ENCODE measurements at places on chromosomes 2 and 18. TPM values are rescaled to one million over a fixed set of nuclear protein-coding genes. Genes with fewer than 3 reads are reported as not detected.
A peak's percentile ranks its signal among the peaks of the same experiment; 100 is the strongest.

SLC5A7 gene
- polyA plus RNA-seq = 0.75 TPM

LCT gene
- polyA plus RNA-seq = 0.19 TPM

ATG4B gene
- 56.6 TPM for polyA plus RNA-seq

SLC19A3 gene
- polyA plus RNA-seq = 8.3 TPM

GLS gene
- 196 TPM for polyA plus RNA-seq

NIFK gene
- polyA plus RNA-seq = 33.4 TPM

CAPN10 gene
- polyA plus RNA-seq = 26.3 TPM

MATN3 gene
- polyA plus RNA-seq = 2.3 TPM

TUBA3E gene
- polyA plus RNA-seq = not detected

LYPD6B gene
- polyA plus RNA-seq = 17.6 TPM

- no peak for DNase-seq
Observed at GRCh38 chr2:158999458-158999857, 31.0 kb downstream of the TANC1 start.

GRCh38 chr2:171846894-171847293 is 47.1 kb downstream of the SLC25A12 start:
- DNase-seq = no peak

- no peak for DNase-seq
Observed at GRCh38 chr2:98460573-98461497, 16.2 kb downstream of the INPP4A start.

- DNase-seq = no peak
Observed at GRCh38 chr2:217614096-217614495, 388.7 kb downstream of the TNS1 start.

- no peak for DNase-seq
Observed at GRCh38 chr2:219713110-219713509, 85.7 kb downstream of the SLC4A3 start.

DNA sequence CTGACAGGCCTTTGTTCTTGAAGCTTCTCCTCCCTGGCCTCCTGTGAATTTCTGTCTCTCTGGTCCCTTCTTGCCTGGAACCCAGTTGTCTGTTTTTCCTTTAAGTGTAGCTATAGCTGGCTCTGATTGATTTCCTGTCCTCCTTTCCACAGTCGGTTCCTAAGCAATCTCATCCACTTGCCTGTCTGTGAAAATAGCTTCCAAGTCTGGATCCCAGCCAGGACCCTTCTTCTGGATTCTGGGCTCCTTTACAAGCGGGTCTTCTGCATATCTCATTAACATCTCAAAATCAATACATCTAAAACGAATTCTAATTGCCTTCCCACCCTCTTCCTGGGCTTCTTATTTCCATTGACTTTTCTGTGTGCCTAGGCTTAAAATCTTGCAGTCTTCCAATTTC is 124.9 kb downstream of the DAW1 start:
- DNase-seq = no peak

DNA sequence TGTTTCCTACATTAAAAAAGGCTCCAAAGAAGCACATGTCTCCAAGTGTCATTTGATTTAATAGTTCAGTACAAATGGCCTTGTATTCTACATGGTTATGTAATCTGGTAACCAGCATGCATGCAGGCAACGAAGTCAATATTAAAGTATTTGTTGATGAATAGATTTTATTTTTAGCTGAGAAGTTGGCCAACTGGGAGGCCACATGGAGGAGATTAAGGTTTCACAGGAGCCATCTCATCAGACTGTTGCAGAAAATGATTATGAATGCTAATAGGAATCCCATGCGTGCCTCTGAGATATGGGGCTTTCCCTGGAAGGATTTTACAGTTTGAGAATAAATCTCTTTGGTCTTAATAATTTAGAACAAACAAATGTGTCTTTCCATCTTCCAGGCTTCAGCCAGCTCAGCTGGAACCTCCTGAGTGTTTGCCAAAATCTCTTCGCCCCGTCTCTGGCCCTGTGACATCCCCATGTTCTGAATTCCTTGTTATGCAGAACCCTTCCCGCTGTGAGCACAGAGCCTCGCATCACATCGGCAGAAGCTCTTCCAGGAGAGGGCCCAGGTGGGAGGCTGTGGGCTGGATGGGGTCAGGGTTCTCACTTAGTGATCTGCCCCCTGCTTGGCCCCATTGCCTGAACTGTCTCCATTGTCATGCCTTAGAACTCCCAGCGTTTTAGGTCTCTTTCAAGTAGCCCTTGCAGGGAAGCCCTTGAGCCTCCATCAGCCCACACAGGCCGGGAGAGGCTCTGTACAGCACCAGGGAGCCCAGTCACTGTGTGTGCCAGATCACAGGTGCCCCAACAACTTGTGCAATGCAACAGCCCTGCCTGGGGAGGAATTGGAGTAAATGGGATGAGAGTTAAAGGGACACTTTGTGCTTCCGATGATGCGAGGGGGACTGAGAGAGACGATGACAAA is 190.5 kb upstream of the TWIST2 start:
- DNase-seq = no peak

- no peak for DNase-seq
Observed at GRCh38 chr2:38650717-38651116, 15.2 kb upstream of the GALM start.

DNA sequence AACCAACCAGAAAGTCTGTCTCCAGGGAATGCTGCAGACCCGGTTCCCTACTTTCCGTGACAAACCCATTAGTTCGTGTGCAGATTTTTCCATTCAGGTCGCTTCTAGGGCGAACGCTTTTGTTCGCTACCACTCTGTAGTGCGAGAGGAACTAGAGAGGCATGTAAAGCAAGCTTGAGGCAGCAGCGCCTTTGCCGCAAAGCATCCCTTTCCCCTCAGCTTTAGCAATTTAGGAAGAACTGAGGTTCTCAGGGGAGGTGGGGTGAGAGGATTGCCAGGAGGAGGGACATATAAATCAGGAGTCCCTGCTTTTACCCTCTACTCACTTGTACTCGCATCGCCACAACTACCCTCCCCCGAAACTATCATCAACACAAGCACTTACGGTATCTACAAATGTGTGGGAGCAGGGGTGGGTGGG is 748 bp upstream of the ZNF804A start:
- DNase-seq = peak; percentile 41

GRCh38 chr2:188244383-188244782 is 47.3 kb upstream of the GULP1 start:
- no peak for DNase-seq

- DNase-seq = no peak
Observed at GRCh38 chr2:46230115-46230571, 67.1 kb upstream of the EPAS1 start.

GRCh38 chr2:28359222-28360057 is 33.2 kb upstream of the FOSL2 start:
- DNase-seq = no peak

DNA sequence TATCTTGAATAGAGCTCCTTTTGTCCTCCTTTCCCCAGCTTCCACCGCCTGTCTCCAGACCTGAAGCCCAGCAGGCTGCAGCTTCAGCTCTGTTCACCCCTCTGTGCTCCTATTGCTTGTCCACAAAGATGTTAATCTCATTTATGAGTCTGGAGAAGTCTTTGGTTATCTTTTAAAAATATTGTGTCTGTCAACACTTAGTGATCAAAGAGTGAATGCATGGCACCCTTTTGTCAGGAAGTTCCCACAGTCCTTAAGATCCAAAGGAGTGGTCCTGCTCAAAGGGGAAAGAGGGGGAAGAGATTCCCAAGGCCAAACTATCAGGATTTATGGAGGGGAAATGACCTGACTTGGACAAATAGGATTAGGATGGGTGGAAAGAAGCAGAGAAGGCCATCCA is 118.9 kb downstream of the ACAA2 start:
- DNase-seq = no peak

GRCh38 chr2:106160786-106161261 is 33.3 kb downstream of the UXS1 start:
- DNase-seq = no peak

DNA sequence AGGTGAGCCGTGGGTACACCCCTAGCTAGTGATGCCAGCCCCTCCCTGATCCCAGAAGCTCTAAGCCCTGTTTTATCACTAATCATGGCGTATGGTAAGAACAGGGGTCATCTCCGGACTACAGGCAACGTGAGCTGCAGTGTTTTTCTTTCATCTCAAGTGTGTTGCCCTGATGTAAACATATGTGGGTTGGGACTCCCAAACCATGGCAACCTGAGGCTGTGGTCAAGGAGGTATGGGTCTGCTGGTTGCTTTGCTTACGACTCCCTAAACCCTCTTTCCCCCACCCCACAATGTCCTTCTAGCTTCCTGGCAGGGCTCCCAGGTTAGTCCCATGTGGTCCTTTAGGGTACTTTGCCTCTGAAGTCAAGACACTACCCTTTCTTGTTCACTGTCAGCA is 53.6 kb upstream of the AFF3 start:
- DNase-seq = no peak

DNA sequence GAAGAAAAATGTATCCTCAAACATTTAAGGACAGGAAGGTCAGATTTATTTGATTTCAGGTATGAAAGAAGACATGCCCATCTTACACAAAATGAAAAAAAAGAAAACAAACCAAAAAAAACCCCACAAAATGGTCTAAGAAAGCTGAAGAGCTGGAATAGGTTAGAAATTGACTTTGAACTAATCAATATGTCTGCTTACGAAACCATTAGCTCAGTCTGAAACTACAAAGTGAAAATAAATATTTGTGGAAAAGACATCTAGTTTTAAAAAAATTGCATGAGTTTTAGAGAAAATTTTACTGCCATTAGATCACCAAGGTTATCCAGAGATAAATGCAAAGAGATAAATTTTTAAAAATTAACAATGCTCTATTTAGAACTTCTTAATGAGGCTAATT is 125.3 kb downstream of the TMEFF2 start:
- no peak for DNase-seq

DNA sequence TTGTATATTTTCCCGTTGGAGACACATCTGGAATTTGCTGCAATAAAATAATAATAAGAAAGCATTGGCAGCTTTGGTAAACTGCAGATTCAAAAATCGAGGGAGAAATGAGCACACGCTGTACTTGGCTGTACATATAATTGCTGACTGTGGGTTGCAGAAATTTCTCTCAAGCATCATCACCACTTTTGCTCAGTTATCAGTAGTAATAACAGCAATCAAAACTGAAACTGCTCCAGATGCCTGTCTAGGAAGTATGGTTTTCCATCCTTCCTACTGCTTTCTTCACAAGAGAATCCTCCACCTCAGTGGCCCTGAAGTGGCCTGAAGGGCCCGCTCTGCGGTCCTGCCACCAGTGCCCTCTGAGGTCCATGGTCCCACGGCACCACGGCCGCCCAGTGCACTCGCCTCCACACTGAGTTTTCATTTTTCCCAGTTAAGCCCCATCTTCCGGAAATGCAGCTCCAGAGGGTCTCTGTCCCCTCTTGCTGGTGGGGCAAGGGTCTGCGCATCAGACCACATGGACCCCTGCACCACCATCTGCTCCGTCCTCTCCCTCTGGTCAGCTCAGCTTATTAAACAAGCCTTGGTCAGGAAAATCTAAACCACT is 3.9 kb downstream of the DUSP28 start:
- no peak for DNase-seq

GRCh38 chr2:216799873-216800431 is 59.9 kb downstream of the TNP1 start:
- DNase-seq = no peak

DNA sequence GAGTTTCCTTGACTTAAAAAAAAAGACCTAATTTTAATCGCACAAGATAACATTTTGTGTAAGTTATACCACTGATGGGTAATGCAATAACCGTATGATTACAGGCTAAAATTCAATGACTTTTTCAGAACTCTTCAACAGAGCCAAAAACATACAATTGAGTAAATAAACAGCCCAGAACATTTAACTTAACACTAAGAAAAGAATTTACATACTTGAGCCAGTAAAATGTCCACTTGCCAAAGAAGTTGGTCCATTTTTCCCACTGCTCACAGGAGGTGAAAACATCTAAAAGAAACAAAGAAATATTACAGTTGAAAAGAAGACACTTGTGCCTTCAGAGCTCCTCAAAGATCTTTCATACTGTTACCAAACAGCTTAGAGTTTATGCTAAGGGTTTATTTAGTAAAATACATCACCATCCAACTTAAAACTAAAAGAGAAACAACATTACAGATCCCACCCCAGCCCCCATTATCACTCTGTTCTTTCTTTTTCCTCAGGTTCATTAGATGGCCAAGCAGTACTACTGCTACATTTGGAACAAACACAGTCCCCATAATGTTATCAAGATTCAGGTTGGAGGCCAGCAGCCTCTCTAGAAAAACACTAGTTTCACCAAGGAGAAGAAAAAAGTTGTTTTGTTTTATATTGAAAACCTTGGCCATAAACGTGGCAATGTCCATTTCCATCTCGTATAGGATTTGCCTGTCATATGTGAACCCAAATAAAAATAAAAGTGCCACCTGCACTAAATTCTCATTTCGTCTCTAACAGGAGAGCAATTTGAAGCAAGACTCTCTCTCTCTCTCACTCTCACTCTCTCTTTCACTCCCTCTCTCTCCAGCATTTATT is 2.7 kb downstream of the TCF4 start:
- no peak for DNase-seq

Measured in kidney (tissue), 22 donors.